ENCODE measurements at places on chromosomes 7 and 10. TPM values are rescaled to one million over a fixed set of nuclear protein-coding genes. Genes with fewer than 3 reads are reported as not detected.
A peak's percentile ranks its signal among the peaks of the same experiment; 100 is the strongest.

Gene SPOCK2
- total RNA-seq: under 0.01 TPM

DNA sequence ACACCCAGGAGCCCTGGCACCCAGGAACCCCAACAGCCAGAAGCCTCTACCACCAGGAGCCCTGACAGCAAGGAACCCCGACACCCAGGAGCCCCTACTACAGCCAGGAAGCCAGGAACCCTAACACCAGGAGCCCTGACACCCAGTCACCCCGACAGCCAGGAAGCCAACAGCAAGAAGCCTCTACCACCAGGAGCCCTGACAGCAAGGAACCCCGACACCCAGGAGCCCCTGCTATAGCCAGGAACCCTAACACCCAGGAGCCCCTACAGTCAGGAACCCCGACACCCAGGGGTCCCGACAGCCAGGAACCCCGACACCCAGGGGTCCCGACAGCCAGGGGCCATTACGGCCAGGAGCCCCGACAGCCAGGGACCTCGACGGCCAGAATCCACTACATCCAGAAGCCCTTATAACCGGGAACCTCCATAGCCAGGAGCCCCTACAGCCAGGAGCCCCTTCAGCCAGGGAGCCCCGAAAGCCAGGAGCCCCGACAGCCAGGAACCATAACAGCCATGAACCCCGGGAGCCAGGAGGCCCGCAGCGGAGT is 440 bp upstream of the GLRX3 start:
- DNase-seq: no peak

GRCh38 chr10:1054684-1055083 is 1.5 kb upstream of the WDR37 start:
- no peak for DNase-seq

Gene EIF4H
- total RNA-seq: 248 TPM

DNA sequence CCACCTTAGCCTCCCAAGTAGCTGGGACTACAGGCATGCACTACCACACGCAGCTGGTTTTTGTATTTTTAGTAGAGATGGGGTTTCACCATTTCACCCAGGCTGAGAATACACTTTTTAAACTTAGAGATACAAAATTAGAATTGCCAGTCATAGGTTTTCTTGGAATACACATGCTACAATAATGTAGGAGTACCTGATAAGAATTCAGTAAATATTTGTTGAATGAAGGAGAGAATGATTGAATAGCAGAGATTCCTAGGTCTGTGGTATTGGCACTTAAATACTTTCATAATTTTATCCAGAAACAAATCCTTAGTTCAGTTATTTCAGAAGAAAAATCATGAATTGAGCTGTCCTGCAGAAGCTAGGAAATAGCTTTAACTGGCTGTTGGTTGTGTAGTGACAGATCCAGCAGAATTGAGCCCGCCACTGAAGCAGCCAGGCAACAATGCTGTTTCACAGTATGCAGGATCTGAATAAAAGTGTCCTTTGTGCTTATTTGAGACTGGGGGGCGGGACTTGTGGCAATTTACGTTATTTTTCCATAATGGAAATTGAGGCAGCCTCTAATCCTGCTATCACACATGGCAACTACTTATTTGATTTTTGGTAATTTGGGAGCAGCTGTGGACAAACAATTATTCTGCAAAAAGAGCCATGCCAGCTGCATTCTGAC is 31.5 kb downstream of the NRF1 start:
- DNase-seq: no peak

GRCh38 chr7:132250480-132251326 is 325.6 kb downstream of the PLXNA4 start:
- no peak for DNase-seq

DNA sequence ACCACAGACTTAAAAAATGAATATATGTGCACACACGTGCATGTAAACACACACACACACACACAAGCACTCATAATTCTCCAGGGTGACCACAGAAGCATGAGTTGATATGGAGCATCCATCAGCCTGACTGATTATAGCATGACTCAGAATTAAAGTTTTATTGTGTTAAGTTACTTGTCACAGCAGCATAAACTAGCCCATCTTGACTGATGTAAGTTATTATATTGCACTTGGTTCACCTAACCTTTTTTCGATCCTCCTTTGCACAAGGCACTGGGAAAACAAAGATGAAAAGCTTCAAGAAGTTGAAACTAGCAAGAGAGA is 18.8 kb upstream of the SLC35G1 start:
- no peak for DNase-seq

DNA sequence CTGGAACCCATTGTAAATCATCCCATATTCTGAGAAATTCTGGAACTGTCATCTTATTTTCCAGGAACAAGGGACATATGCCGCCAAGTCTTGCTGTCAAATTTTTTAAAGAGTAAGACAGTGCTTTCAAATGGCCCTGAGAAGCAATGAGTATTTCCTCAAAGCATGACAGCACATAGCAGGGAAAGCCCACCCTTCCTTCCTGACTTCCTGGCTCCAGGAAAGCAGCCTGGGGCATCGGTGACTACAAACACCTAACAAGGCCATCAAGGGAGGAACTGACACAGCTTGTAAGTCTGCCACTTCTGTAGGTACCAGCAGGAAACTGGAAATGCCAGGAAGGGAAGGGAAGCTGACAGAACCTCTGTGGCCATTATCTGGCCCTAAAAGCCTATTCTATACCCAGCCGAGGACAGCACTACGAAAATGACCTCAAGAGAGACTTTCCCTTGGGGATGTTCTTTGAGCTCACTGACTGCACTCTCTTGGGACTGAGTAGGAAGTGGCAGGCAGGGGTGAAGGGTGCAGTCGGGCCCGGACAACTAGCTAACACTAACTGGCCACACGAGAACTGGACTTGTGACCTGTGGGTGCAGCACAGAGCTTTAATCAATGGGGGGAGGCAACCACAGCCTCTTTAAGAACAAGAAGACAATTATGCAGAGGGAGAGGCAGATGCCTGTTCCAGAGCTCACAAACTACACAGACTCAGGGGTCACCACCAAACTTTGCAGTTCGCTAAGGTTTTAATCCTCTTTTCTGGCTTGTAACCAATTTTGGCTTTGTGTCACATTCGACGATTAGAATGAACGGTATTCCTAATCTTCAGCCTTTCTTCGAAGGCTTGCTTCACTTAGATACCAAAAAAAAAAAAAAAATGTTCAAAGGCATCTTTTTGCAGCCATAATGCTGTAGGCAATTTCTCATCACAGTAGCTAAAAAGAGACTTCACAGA is 52.0 kb downstream of the GRB10 start:
- no peak for DNase-seq

- DNase-seq: no peak
These were observed 10.3 kb upstream of the PBLD start for GRCh38 chr10:68342909-68343516.

Gene MEOX2
- not detected for total RNA-seq

Gene ACTR3C
- total RNA-seq: 7.4 TPM

GRCh38 chr7:147492606-147493005 is 1098.0 kb upstream of the C7orf33 start:
- no peak for DNase-seq

- no peak for DNase-seq
These were observed 33.9 kb downstream of the CCM2 start for GRCh38 chr7:45033931-45034290.

DNA sequence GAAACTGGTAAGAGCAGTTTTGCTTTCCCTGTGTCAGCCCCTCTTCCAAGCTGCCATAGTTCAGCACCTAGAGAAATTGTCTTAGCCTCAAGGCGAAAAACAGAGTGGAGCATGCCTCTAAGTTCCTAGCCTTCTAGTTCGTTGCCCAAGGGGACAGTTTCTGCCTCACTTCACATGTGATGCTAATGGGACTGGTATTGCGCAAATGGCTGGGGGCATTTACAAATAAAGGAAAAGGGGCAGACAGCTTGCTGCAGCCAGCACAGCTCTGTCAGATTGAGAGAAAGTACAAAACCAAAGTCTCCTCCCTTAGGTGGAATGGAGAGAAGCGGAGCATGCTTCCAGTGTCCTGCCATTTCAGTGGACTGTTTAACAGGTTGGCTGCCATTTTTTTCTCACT is 567.7 kb downstream of the ETV1 start:
- DNase-seq: no peak

Gene GIMAP5
- total RNA-seq: not detected

- DNase-seq: no peak
These were observed 32.9 kb upstream of the BHLHA15 start for GRCh38 chr7:98178321-98178720.

GRCh38 chr10:119450606-119451299 is 91.8 kb downstream of the RGS10 start:
- DNase-seq: no peak

Gene TCERG1L
- total RNA-seq: not detected

Gene VWC2
- not detected for total RNA-seq

DNA sequence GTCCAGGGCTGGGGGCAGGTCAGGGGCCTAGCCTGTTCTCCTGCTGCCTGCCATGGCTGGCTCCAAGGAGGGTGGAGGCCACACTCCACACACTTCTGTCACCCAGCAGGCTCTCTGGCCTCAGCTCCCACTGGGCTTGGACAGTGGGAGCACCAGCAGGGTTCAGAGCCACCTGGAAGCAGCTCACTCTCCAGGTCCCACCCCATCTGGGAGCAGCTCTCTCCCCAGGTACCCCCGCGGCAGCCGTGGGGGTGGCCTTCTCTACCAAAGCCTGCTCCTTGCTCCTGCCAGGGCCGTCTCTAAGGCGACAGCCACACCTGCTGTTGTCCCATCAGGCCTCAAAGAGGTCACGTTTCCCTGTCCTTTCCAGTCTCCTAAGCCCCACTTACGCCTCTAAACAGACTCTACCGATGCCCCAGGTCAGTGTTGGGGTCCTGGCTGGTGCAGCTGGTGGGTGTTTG is 142.5 kb upstream of the RET start:
- DNase-seq: no peak

DNA sequence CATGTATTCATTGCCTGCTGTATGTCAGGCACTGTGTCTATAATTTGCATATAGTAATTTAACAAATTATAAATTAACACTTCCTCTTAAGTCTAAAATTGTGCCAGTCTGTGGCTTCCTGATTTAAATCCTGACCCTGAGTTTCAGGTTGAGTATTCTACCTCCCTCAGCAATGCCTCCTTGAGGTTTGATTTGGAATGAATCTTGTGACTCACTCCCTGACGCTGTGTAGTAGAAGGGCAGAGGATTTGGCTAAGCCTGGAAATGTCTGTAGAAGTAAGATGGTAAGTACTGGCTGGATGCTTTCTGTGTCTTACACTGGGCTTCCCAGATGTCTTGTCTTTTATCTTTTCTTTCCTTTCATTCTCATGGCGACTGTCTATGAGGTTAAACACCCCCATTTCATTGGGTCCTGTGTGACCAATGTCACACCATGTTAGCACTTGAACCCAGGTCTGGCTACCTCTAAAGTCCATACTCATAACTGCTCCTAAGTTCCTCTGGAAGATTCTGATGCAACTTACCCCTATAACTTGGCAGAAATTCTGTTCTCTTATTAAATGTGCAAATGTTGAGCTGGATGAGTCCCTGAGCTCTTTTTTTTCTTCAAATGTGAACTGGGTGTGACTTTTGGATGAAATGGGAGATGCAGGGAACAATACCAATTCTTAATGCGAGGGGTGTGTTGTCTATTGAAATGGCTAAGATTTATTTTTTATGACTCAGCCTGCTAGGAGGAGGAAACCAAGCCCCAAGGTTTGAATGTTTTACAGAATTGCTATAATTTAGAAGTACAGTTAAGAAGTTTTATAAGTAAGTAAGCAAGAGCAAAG is 48.5 kb downstream of the PLCE1 start:
- peak; percentile 11 for DNase-seq

Gene KCP
- total RNA-seq: not detected

GRCh38 chr10:72349438-72349837 is 5.3 kb downstream of the DNAJB12 start:
- no peak for DNase-seq

Gene COL1A2
- total RNA-seq: 2,828 TPM

GRCh38 chr7:113320419-113320818 is 202.1 kb upstream of the SMIM30 start:
- DNase-seq: no peak

Gene CDC14C
- total RNA-seq: under 0.01 TPM

- DNase-seq: peak; percentile 62
These were observed 95.8 kb downstream of the HIP1 start for GRCh38 chr7:75642810-75643486.

Data from fibroblast of villous mesenchyme (primary cell).